Stimulated activated effector memory CD8-positive, alpha-beta T cell treated with anti-CD3 and anti-CD28 coated beads, Interleukin-12 subunit alpha, Interleukin-12 subunit beta, amount 100 ng/mL, for 72 hours (primary cell): ENCODE measurements at places on chromosomes 3 and 15.
A peak's percentile ranks its signal among the peaks of the same experiment; 100 is the strongest.

DNA sequence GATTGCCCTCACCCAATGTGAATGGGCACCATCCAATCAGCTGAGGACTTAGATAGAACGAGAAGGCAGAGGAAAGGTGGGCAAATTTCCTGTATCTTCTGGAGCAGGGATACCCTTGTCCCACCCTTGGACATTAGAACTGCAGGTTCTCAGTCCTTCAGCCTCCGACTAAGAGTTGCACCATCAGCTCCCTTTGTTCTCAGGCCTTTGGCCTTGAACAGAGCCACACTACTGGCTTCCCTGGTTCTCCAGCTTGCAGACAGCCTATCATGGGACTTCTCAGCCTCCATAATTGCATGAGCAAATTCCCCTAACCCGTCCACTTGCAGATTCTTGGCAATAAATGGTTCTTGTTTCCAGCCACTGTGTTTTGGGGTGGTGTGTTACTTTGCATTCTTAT is 102.4 kb downstream of the LSM3 start:
- DNase-seq, result no peak

- peak; percentile 82 for DNase-seq
These were observed 16.2 kb upstream of the VILL start for GRCh38 chr3:37974121-37975083.

DNA sequence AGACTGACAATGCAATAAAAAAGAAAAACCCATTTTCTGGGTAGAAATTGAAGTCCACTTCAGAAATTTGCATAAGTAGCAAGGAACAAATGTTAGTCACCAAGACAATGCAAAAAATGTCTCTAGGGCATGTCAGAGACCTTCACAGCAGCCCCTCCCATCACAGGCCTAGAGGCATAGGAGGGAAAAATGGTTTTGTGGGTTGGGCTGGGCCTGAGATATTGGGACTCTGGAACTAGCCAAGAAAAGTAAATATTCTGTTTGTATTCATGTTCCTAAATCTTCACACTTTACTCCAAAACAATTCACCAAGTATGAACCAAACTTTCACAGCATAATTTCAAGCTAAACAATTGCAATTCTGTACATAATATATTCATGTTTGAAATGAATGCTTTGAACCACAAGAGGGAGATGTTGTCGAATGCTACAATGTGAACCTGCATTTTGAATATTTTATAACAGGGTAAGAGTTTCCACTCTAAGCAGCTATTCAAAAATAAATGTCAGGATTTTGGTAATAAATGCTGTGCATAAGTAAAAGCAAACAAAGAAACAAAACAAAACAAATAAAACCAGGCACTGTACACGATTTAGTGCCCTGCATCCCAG is 429.2 kb downstream of the OTOL1 start:
- DNase-seq, result no peak

DNA sequence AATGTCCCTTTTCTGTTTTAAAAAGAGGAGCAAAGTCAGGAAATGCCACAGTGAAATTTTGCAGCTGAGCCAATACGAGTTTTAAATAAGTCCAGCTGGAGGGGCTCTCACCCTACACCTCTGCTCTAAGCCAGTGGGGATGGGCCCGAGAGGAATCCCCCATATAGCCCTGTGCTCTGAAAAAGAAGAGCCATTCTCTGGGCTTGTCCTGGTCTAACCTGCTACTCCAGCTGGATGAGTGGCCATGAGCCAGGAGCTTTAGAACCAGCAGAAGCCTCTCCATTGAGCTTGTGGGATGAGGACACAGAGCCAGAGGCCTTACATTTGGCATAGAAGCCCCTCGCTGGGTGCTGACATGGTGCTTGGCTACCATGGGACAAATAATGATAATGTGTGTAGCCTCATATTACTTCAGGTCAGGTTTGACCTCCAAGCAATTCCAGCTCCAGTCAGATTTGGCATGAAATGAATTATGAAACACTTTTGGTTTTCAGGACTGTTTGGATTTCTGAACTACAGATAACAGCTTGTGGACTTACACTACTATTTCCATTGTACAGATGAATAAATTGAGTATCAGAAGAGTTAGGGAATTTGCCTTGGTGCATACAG is 172.4 kb downstream of the CHST2 start:
- no peak for DNase-seq

DNA sequence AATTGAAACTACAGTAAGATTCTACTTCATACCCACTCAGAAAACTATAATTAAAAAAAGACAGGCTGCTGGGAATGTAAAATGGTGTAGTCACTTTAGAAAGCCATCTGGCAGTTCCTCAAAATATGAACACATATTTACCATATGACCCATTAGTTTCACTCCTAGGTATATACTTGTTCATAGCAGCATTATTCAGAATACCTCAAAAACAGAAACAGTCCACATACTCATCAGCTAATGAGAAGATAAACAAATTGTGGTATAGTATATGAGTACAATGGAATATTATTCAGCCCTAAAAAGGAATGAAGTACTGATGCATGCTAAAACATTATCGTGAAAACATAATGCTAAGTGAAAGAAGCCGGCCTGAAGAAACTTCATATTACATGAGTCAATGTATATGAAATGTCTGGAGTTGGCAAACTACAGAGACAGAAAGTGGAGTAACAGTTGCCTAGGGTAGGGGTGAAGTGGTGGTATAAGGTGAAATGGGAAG is 23.8 kb downstream of the WDR53 start:
- DNase-seq, result no peak

- no peak for DNase-seq
These were observed 16.0 kb downstream of the LRRN1 start for GRCh38 chr3:3815206-3815605.

- DNase-seq, result no peak
These were observed 277.9 kb downstream of the UNC13C start for GRCh38 chr15:54256190-54256589.

- DNase-seq, result no peak
These were observed 536.7 kb upstream of the TBL1XR1 start for GRCh38 chr3:177733936-177734335.

GRCh38 chr15:29624271-29624670 is 198.0 kb downstream of the TJP1 start:
- DNase-seq, result no peak

- DNase-seq, result no peak
These were observed 54.0 kb downstream of the TIPARP start for GRCh38 chr3:156728267-156728985.

- peak; percentile 93 for DNase-seq
These were observed at the start of gene SPPL2A for GRCh38 chr15:50765195-50765967. SPPL2A (minus strand) TSS chr15:50765706; CDS start chr15:50765533, 173 bp downstream.

GRCh38 chr3:101453961-101454360 is 59.1 kb downstream of the SENP7 start:
- DNase-seq, result no peak

DNA sequence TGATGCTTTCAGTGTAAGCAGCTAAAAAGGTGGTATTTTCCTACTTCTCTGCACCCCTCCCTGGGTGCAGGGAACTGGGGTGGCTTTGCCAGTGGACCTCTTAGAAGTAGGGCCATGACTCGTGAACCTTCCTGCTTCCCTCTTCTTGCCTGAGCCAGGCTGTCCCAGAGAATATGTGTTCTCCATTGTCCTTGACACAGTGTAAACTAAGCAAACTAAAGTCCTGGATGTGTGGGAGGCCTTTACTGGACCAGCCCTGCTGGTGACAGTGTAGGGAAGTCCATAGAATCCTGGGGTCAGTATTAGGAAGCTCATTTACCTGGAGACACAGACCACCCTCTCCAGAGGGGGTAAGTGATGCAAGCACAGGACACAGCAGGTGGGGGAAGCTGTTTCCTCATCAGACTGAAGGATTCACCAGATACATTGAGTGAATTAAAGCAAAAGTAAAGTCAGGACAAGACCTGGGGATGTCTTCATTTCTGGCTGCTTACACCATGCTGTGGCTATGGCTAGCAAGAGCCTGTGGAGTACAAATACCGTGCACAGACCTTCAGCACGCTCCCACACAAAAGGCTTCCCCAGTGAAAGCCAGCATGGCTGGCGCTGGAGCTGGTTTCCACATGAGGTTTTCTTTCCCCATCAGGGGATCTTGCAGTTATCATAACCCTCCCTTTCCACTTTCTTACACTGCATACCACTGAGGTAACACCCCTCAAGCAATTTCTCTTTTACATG is 64.8 kb upstream of the LPP start:
- no peak for DNase-seq

DNA sequence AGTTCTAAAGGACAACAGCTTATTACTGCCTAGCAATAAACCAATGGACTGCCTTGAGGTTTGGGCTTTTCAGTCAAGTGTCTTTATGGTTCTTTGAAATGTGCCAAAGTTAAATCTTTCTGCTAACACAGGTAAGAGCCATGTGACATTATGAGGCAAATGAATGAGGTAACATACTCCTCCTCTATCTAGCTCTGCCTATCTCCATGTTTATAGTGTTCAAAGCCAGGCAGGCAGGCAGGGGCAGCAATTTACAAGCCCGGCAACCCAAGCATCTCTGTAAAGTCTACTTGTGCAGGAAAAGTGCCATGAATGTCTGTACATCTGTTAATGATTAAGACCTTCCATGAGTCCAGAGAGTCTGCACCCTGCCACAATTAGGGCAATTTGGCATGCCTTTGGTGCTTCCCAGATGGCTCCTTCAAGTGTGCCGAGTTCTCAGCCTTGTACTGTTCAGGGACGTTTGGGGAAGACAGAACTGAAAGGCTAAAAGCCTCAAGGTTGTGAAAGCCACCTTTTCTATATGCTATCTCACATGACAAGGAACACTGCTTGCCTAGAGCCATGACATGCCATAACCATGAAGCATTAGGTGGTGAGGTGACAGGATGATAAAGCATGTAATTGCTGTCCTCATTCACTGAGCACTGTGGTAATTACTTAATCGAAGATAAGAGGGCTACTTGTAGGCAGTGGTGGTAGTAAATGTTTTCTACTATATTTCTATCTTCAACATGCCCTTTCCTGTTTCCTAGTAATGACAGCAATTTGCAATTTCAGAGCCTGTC is 41.4 kb upstream of the EIF1B start:
- DNase-seq, result no peak

DNA sequence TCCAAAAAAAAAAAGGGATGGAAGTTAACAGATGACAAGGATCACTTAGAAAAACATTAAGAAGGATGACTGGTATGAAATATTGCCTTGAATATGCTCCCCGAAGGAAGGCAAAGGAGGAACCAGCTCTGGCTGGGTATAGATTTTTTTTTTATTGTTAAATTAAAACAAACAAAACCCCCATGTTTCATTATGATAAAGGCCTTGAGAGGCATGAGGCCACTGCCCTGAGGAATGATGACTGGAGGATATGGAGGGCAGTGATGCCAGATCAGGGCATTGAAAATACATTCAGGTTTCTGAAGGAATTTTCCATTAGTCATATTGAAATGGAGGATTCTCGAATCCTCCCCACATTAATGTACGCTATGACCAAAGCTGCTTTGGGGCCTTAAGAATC is 120.9 kb downstream of the ADAMTS9 start:
- no peak for DNase-seq

- DNase-seq, result no peak
These were observed 143.4 kb downstream of the CLSTN2 start for GRCh38 chr3:140078343-140078742.

- no peak for DNase-seq
These were observed 178.9 kb upstream of the THRB start for GRCh38 chr3:24673596-24673995.

DNA sequence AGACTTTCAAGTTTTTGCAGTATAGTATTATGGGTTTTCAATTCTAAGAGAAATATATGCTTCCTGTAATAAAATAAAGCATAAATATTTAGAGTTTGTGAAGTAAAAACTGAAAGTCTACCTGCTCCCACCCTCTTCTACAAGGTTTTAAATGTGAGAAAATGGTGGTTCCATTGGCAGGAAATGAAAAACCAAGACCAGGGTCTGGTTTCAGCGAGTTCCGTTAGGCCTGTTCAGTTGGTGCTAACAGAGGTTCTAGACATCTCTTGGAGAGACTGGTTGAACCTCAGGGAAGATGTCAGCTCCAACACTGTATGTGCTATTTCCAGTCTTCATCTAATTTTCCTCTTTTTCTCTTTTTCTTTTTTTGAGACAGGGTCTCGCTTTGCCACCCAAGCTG is 11.8 kb upstream of the MYO1E start:
- no peak for DNase-seq

GRCh38 chr3:32366638-32367397 is 24.8 kb upstream of the CMTM7 start:
- DNase-seq, result no peak

- DNase-seq, result no peak
These were observed 7.4 kb downstream of the AQP9 start for GRCh38 chr15:58145606-58146005.

GRCh38 chr3:141426404-141427034 is 58.2 kb downstream of the ZBTB38 start:
- no peak for DNase-seq

- DNase-seq, result no peak
These were observed 141.3 kb upstream of the LRRFIP2 start for GRCh38 chr3:37315669-37316068.

- no peak for DNase-seq
These were observed 203.6 kb upstream of the MDFIC2 start for GRCh38 chr3:70516076-70516475.

GRCh38 chr3:46406788-46407611 is at the start of the genes CCR5AS and CCRL2:
CCR5AS (minus strand) TSS chr3:46407066.
CCRL2 (plus strand) TSS chr3:46407259; CDS start chr3:46408080, 821 bp downstream.
- DNase-seq, result peak; percentile 20

- DNase-seq, result no peak
These were observed 102.6 kb downstream of the SNRK start for GRCh38 chr3:43388915-43389314.

- no peak for DNase-seq
These were observed 1.3 kb downstream of the NEDD4 start for GRCh38 chr15:55991802-55992768.

DNA sequence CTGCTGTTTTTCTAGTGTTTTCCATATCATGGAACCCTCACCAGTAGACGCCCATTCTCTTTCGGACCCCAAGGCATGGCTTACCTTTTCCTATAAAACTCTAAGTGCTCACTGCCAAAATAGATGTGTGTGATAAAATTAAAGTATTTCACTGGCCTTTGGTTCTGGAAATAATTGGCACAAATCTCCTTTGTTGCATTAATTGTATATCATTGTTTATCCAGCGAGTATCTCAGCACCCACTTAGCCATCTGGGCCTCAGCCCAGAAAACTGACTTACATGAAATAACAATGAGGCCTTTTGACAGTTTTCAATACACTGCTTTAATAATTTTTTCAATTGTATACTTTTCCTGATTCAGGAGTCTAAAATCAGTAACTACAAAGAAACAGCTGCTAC is 105.1 kb downstream of the MECOM start:
- no peak for DNase-seq

DNA sequence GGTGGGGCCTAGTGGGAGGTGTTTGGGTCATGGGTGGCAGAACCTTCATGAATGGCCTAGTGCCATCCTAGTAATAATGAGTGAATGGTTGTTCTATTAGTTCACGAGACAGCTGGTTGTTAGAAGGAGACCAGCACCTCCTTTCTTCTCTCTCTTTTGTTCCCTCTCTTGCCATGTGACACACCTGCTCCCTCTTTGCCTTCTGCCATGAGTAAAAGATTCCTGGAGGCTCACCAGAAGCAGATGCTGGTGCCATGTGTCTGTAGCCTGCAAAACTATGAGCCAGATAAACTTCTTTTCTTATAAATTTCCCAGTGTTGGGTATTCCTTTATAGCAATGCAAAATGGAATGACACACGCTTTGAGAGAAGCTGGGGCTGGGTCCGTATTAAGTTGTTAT is 89.0 kb upstream of the SLC4A7 start:
- DNase-seq, result no peak
